ENCODE measurements at places on chromosomes 2 and 18.

DNA sequence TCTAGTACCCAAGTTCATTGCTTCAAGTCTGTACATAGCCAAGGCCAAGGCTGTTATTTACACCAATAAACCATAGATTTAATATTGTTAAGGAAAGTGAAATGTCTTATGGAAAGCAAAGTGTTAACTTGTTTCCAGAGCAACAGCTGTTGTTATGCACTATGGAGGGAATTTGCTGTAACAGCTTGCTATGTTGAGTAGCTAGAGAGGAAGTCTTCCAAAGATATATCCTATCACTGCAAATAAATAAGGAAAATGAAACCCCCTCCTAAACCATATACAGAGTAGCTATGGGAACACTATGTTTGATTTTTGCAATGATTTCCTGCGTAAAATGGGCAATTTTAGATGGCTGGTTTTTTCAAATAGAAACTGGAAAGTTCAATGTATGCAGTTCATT, 21.1 kb downstream of the TMEM182 start:
- no peak overlapping the region for H3K4me3 ChIP-seq
- no peak overlapping the region for H3K27ac ChIP-seq
- no peak for ATAC-seq
- H3K36me3 ChIP-seq = no peaks in the 10 kb centered on the region
- H3K4me1 ChIP-seq = no peaks in the 10 kb centered on the region

DNA sequence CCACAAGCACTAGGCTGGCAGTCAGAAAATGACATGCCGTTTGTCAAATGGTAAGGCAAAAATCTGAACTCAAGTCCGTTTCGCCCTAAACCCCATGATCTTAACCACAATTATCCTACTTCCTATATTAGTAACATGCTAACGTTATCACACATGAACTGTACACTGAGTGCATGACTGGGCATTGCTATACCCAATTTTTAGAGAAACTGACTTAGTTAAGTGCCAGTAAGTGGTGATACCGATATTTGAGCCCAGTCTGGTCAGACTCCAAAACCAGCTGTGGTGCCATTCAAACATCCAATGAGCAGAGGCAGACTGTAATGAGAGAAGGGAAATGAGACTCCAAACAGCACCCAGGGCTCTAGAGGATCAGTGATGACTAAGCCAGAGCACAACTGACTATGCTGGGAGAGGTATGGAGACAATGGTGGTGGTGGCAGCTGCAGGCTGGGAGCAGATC, 311.7 kb upstream of the PKDCC start:
- no peaks in the 10 kb centered on the region for H3K27me3 ChIP-seq
- no peak overlapping the region for H3K27ac ChIP-seq
- no peak overlapping the region for H3K4me3 ChIP-seq
- no peaks in the 10 kb centered on the region for H3K4me1 ChIP-seq
- no peak for ATAC-seq
- H3K36me3 ChIP-seq = no peaks in the 10 kb centered on the region

- ATAC-seq = no peak
- no peak overlapping the region for H3K27ac ChIP-seq
- no peaks in the 10 kb centered on the region for H3K4me1 ChIP-seq
- H3K4me3 ChIP-seq = no peak overlapping the region
Measured at GRCh38 chr2:180038997-180039396, 31.9 kb upstream of the CWC22 start.

DNA sequence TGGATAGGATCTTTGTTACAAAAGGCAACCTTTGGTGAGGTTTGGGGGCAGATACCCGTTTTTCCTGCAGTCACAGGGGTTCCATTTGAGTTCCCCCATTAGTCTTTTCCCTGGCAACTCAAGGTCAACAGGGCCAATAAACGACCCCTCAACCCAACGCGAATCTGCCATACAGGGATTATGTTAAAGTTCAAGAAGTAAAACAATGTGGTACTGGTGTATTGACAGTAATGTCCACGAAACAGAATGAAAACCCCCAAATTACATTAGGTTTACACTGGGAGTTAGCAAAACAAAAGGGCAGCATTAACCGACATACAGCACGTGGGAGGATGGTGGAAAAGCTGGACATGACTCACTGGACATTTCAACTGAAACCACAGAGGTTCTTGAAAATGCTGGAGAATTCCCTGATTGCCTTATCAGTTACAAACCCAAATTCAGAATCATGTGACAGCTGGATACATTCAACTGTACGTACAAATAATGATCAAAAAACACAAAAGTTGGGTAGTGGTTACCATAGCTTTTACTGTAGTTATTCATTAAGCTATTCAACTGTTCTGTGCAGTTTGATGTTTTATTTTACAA, 4.9 kb upstream of the IMP4 start:
- ATAC-seq = no peak
- no peaks in the 10 kb centered on the region for H3K27me3 ChIP-seq
- H3K27ac ChIP-seq = peak overlapping the region; percentile 64
- no peaks in the 10 kb centered on the region for H3K4me1 ChIP-seq
- H3K4me3 ChIP-seq = no peak overlapping the region
- H3K36me3 ChIP-seq = peaks cover 37% of the 10 kb centered on the region

- H3K4me1 ChIP-seq = no peaks in the 10 kb centered on the region
- ATAC-seq = no peak
- no peak overlapping the region for H3K27ac ChIP-seq
- no peak overlapping the region for H3K4me3 ChIP-seq
Measured at GRCh38 chr2:124988111-124988510, 963.0 kb downstream of the CNTNAP5 start.

DNA sequence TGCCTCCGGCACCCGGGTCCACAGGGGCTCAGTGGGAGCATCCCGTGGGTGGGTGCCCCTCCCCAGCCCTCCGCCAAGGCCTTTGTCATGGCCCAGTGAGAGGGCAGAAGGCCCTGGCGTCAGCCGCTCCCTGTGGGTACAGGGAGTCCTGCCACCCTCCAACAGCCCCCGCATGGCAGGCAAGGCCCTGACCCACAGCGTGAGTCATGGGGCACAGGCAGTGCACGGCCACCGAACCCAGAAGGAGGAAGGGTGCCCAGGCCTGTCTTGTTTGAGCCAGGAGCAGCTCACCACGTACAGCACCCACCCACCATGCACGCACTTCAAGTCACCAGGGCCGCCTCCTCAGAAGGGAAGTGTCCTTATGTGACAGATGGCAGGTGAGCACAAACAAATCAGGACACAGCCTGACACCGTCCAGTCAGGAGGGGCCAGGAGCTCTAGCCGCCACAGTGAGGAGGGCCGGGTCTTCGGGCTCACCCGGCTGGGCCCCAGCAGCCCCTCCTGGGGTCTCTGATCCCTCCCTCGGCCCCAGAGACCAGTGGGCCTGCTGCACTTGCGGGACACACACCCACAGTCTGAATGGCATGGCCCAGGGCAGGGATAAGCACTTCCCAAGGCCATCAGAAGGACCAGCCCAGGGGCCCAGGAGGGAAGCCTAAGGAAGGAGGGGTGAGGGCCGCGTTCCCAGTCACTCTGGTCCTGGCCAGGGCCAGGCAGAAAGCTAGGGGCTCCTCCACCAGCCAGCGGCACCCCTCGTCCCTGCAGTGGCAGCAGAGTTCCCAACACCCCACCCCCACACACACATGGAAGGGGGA, 25.8 kb downstream of the BIN1 start:
- H3K36me3 ChIP-seq = no peaks in the 10 kb centered on the region
- H3K27me3 ChIP-seq = no peaks in the 10 kb centered on the region
- no peak for ATAC-seq
- H3K27ac ChIP-seq = peak overlapping the region; percentile 53
- peak overlapping the region; percentile 8 for H3K4me3 ChIP-seq

GRCh38 chr2:140862181-140862580, 1268.6 kb downstream of the LRP1B start:
- H3K36me3 ChIP-seq = no peaks in the 10 kb centered on the region
- no peaks in the 10 kb centered on the region for H3K27me3 ChIP-seq
- no peak overlapping the region for H3K4me3 ChIP-seq
- no peak overlapping the region for H3K27ac ChIP-seq

DNA sequence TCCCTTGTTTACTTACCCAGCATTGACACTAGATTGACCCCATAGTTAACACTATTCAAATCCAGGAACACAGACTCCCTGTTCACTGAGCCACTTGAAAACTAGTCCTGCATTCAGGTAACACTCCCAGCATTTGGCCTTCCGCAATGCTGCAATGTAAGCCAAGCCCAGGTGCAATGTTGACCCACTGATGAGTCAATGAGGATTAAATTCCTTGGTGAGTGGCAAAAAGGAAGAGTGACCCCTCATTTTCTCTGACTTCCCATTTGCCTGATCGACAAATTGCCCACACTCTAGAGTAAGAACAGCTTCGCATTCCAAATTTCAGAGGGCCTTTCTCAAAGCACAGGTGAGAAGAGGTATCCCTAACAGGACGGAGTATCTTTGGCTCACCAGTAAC, 251.9 kb downstream of the FBXO15 start:
- H3K27ac ChIP-seq = no peak overlapping the region
- no peak for ATAC-seq
- peaks cover 7% of the 10 kb centered on the region for H3K27me3 ChIP-seq
- no peaks in the 10 kb centered on the region for H3K36me3 ChIP-seq
- H3K4me3 ChIP-seq = no peak overlapping the region

GRCh38 chr2:157787364-157787938, 88.7 kb downstream of the ACVR1 start:
- H3K4me3 ChIP-seq = no peak overlapping the region
- no peaks in the 10 kb centered on the region for H3K36me3 ChIP-seq
- peak overlapping the region; percentile 27 for H3K27ac ChIP-seq
- no peaks in the 10 kb centered on the region for H3K27me3 ChIP-seq
- ATAC-seq = no peak

- H3K27ac ChIP-seq = no peak overlapping the region
- no peaks in the 10 kb centered on the region for H3K27me3 ChIP-seq
- H3K4me3 ChIP-seq = no peak overlapping the region
Measured at GRCh38 chr18:30819619-30820018, 222.9 kb downstream of the DSC3 start.

GRCh38 chr2:172977270-172978062, 98.2 kb upstream of the MAP3K20 start:
- peaks cover 15% of the 10 kb centered on the region for H3K4me1 ChIP-seq
- no peaks in the 10 kb centered on the region for H3K27me3 ChIP-seq
- H3K27ac ChIP-seq = no peak overlapping the region
- no peak for ATAC-seq
- no peaks in the 10 kb centered on the region for H3K36me3 ChIP-seq
- no peak overlapping the region for H3K4me3 ChIP-seq

GRCh38 chr2:26590508-26590907, 50.7 kb downstream of the CIB4 start:
- ATAC-seq = no peak
- no peaks in the 10 kb centered on the region for H3K4me1 ChIP-seq
- no peaks in the 10 kb centered on the region for H3K36me3 ChIP-seq
- H3K27ac ChIP-seq = no peak overlapping the region
- H3K27me3 ChIP-seq = peaks cover 36% of the 10 kb centered on the region
- H3K4me3 ChIP-seq = no peak overlapping the region

- no peaks in the 10 kb centered on the region for H3K4me1 ChIP-seq
- no peaks in the 10 kb centered on the region for H3K36me3 ChIP-seq
- H3K4me3 ChIP-seq = no peak overlapping the region
Measured at GRCh38 chr2:148989882-148990493, 48.5 kb upstream of the LYPD6B start.

DNA sequence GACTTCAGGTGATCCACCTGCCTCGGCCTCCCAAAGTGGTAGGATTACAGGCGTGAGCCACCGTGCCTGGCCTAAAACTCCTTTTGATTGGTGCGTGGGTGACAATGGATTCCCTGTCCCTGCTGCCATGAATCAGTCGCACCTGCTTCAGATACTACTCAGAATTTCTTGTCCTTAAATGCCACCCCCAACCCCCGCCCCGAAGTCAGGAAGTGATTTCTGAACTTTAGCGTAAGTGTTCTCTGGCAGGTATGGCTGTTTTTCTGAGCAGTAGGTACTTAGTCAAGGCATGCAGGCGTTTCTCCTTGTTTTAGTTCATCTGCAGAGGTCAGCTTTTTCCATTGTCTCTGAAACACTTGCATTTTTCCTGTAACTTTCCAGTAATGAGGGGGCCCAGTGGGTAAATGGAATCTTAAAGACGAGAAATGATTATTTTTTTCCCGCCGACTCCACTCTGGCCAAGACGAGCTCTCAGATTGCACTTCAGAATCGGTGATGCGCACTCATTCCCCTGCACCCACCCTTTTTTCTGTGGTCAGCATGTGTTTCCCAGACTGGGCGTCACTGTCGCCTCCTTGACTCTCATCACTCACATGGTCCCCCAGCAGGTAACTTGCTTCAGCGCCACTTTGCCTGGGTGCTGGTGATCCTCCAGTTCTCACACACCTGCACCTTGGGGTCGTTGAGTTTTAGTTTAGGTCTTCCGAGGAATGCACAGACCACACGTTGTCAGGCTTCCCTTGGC, 179.7 kb downstream of the GBX2 start:
- H3K27ac ChIP-seq = no peak overlapping the region
- H3K4me3 ChIP-seq = no peak overlapping the region
- H3K4me1 ChIP-seq = no peaks in the 10 kb centered on the region
- no peaks in the 10 kb centered on the region for H3K36me3 ChIP-seq

DNA sequence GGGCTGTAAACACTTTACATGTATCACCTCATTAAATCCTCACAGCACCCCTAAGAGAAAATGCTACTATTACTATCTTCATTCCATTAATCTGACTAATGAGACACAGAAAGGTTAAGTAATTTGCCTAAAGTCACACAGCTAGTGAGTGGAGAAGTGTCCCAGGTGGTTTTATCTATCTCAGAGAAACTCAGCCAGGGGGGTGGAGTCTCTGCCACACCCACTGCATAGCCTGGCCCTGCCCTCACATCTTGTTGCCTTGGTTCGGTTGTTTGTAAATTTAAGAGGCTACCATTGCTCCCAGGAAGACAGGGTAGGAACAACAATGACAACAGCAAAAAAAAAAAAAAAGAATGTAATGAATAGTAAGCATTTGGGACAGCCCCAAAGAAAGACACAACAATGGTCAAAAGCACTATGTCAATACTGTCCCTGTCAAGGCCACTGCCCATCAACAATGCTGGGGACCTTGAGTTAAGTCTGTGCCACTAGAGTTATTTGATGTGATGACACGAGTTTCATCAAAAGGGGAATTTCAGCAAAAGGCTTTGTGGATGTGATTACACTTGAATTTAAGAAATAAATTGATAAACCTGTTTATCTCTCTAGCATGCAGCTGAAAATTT, 17.5 kb downstream of the CYRIA start:
- no peak overlapping the region for H3K27ac ChIP-seq
- H3K4me1 ChIP-seq = peaks cover 15% of the 10 kb centered on the region
- ATAC-seq = no peak
- H3K4me3 ChIP-seq = no peak overlapping the region
- H3K27me3 ChIP-seq = no peaks in the 10 kb centered on the region

DNA sequence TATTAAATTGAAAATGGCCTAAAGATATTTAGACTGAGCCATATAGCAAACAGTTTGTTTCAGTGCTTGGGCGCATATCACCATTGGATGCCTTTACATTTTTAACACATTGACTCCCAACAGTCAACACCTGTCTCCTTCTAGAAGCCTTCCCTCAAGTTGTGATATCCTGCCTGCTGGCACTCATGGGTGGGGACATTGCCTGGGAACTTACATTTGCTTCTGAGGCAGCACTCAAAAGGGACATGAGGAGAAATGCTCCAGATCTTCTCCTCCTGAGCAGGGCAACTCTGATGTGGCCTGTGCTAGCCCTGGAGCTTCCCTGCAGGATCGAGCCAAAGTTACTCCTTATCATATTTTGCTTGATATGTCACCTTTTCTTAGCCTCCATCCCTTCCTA, 392.2 kb downstream of the CDH7 start:
- H3K27ac ChIP-seq = no peak overlapping the region
- H3K4me1 ChIP-seq = no peaks in the 10 kb centered on the region
- ATAC-seq = no peak
- H3K27me3 ChIP-seq = no peaks in the 10 kb centered on the region
- H3K36me3 ChIP-seq = no peaks in the 10 kb centered on the region

Measured in gastroesophageal sphincter (tissue), 4 donors.